Activated B cell treated with CpG ODN at 0.5 μM for 24 hours (primary cell): ENCODE measurements at places on chromosomes 7 and 10.
A peak's percentile ranks its signal among the peaks of the same experiment; 100 is the strongest.

- no peak overlapping the region for H3K27ac ChIP-seq
- H3K4me3 ChIP-seq = no peak overlapping the region
- H3K27me3 ChIP-seq = no peaks in the 10 kb centered on the region
- DNase-seq = no peak
- H3K4me1 ChIP-seq = peaks cover 2% of the 10 kb centered on the region
These were observed 183.1 kb downstream of the EXOC4 start for GRCh38 chr7:133436014-133436428.

- no peaks in the 10 kb centered on the region for H3K27me3 ChIP-seq
- no peaks in the 10 kb centered on the region for H3K36me3 ChIP-seq
- no peak for DNase-seq
- no peak overlapping the region for H3K4me3 ChIP-seq
These were observed 523.5 kb downstream of the PARD3 start for GRCh38 chr10:34291466-34292193.

DNA sequence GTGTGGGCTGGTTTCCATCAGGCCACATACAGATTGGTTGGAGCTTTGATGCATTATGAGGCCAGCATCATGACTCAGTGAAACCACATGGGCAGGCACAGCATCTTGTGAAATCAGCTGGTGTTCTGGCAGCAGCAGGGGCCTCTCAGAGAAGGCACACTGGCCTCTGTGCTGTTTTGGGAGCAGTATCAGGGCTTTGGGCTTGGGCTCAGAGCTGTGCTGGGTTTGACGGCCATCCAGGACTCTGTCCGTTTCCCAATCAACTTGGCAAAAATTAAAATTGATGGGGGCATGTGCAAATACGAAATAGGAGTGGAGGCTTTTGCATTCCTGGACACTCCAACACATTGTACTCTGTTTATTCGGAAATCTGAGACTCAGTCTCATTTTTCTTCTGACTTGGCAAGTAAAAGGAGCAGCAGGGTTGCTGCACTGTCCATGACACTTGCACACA, 190.9 kb downstream of the BMPER start:
- H3K27ac ChIP-seq = no peak overlapping the region
- H3K36me3 ChIP-seq = no peaks in the 10 kb centered on the region
- H3K4me1 ChIP-seq = no peaks in the 10 kb centered on the region
- no peak overlapping the region for H3K4me3 ChIP-seq

GRCh38 chr7:152341039-152341913, 94.5 kb downstream of the KMT2C start:
- no peaks in the 10 kb centered on the region for H3K27me3 ChIP-seq
- DNase-seq = no peak
- peaks cover 57% of the 10 kb centered on the region for H3K4me1 ChIP-seq
- peak overlapping the region; percentile 50 for H3K4me3 ChIP-seq
- H3K36me3 ChIP-seq = peaks cover 14% of the 10 kb centered on the region

- no peak overlapping the region for H3K4me3 ChIP-seq
- H3K27ac ChIP-seq = no peak overlapping the region
- DNase-seq = no peak
- H3K4me1 ChIP-seq = no peaks in the 10 kb centered on the region
These were observed 200.7 kb upstream of the ZMIZ1 start for GRCh38 chr10:78868048-78868447.

GRCh38 chr7:727104-727805, at the start of gene PRKAR1B:
Gene PRKAR1B, minus strand, starts transcription at chr7:727281. Its CDS starts 15,776 bp downstream, at chr7:711505.
- peak within 1 kb of the TSS; percentile 65 for H3K27ac ChIP-seq
- DNase-seq = peak; percentile 36
- H3K36me3 ChIP-seq = peaks cover 29% of the 10 kb centered on the region
- no peaks in the 10 kb centered on the region for H3K27me3 ChIP-seq
- H3K4me3 ChIP-seq = peak within 1 kb of the TSS; percentile 83

- no peaks in the 10 kb centered on the region for H3K27me3 ChIP-seq
- peaks cover 92% of the 10 kb centered on the region for H3K4me1 ChIP-seq
- H3K36me3 ChIP-seq = peaks cover 17% of the 10 kb centered on the region
- DNase-seq = no peak
- H3K4me3 ChIP-seq = peak overlapping the region; percentile 65
These were observed 115.3 kb downstream of the PIP4K2A start for GRCh38 chr10:22599048-22599561.

GRCh38 chr10:18476076-18476647, 175.2 kb downstream of the NSUN6 start:
- no peak overlapping the region for H3K4me3 ChIP-seq
- peaks cover 7% of the 10 kb centered on the region for H3K4me1 ChIP-seq
- no peak for DNase-seq
- no peaks in the 10 kb centered on the region for H3K36me3 ChIP-seq
- no peaks in the 10 kb centered on the region for H3K27me3 ChIP-seq

- H3K27ac ChIP-seq = no peak overlapping the region
- peaks cover 86% of the 10 kb centered on the region for H3K36me3 ChIP-seq
- no peak for DNase-seq
- no peaks in the 10 kb centered on the region for H3K4me1 ChIP-seq
- no peaks in the 10 kb centered on the region for H3K27me3 ChIP-seq
These were observed 45.1 kb downstream of the ZNF33B start for GRCh38 chr10:42593284-42593683.

DNA sequence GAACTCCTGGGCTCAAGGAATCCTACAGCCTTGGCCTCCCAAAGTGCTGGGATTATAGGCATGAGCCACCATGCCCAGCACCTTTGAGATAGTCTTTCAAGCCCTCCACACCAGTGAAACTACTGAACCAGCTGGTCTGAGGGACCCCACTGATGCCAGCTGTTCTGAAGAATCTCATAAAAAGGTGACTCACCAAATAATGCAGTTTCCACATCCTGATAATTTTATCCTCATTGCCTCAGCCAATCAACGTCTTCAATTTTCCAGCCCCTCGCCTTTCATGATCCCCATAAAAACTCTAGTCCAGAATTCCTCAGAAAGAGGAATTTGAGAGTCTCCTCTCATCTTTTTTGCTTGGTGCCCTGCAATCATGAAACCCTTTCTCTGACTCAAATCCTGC, 1691.6 kb upstream of the LRRTM3 start:
- H3K36me3 ChIP-seq = no peaks in the 10 kb centered on the region
- no peaks in the 10 kb centered on the region for H3K4me1 ChIP-seq
- no peak overlapping the region for H3K4me3 ChIP-seq
- H3K27ac ChIP-seq = no peak overlapping the region
- no peaks in the 10 kb centered on the region for H3K27me3 ChIP-seq

DNA sequence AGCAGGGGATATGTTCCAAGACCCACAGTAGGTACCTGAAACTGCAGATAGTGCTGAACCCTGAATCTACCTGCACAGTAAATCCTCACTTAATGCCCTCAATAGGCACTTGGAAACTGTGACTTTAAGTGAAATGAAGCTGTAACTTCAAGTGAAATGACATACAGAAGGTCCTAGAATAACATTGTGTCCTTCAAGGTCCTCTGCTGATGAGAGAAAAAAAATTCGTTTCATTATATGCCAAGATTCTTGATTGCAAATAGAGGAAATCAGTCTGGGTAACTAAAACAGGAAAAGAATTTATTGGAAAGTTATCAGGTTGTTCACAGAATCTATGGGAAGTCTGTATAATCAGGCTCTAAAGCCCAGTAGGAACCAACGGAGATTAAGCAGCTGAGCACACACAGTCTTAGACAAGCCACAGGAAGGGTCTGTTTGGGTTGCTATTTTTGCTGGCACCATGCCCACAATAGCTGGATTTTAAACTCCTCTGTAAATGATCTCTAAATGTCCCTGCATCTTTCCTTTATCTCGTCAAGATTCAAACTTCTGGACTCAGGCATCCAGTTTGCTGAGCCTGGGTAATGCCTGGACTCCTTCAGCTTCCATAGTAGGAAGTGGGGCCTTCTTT, 57.5 kb downstream of the EXOC4 start:
- DNase-seq = no peak
- no peaks in the 10 kb centered on the region for H3K4me1 ChIP-seq
- H3K36me3 ChIP-seq = peaks cover 56% of the 10 kb centered on the region
- no peak overlapping the region for H3K27ac ChIP-seq

- H3K27ac ChIP-seq = no peak overlapping the region
- no peaks in the 10 kb centered on the region for H3K4me1 ChIP-seq
- peaks cover 3% of the 10 kb centered on the region for H3K27me3 ChIP-seq
- H3K36me3 ChIP-seq = no peaks in the 10 kb centered on the region
- no peak for DNase-seq
These were observed 18.3 kb upstream of the PODXL start for GRCh38 chr7:131574741-131575140.

- H3K4me3 ChIP-seq = no peak overlapping the region
- no peak overlapping the region for H3K27ac ChIP-seq
- DNase-seq = no peak
- H3K27me3 ChIP-seq = peaks cover 21% of the 10 kb centered on the region
These were observed 85.4 kb upstream of the CHCHD3 start for GRCh38 chr7:133167300-133167699.

DNA sequence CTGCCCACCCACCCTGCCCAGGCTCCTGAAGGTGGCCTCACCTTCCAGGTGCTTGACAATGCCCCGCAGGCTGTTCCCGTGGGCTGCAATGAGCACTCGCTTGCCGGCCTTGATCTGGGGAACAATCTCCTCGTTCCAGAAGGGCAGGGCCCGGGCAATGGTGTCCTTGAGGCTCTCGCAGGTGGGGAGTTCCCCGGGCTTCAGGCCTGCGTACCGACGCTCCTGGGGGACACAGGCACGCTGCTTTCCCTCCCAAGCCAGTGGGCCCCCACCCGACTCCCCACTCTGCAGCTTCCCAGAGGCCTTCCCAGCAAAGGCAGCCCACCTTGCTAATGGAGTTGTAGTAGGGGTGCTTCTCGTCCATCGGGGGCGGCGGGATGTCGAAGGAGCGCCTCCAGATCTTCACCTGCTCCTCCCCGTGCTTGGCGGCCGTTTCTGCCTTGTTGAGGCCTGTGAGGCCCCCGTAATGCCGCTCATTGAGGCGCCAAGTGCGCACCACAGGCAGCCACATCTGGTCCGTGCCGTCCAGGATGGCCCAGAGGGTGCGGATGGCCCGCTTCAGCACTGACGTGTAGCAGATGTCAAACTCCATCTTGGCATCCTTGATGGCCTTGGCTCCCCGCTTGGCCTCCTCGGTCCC, 456 bp downstream of the PGAM2 start:
- DNase-seq = peak; percentile 16
- peak overlapping the region; percentile 28 for H3K4me3 ChIP-seq
- no peaks in the 10 kb centered on the region for H3K27me3 ChIP-seq
- peak overlapping the region; percentile 72 for H3K27ac ChIP-seq
- peaks cover 66% of the 10 kb centered on the region for H3K4me1 ChIP-seq

GRCh38 chr10:30207485-30208052, 141.5 kb downstream of the MTPAP start:
- no peak overlapping the region for H3K4me3 ChIP-seq
- H3K4me1 ChIP-seq = no peaks in the 10 kb centered on the region
- no peak for DNase-seq
- H3K27me3 ChIP-seq = no peaks in the 10 kb centered on the region

DNA sequence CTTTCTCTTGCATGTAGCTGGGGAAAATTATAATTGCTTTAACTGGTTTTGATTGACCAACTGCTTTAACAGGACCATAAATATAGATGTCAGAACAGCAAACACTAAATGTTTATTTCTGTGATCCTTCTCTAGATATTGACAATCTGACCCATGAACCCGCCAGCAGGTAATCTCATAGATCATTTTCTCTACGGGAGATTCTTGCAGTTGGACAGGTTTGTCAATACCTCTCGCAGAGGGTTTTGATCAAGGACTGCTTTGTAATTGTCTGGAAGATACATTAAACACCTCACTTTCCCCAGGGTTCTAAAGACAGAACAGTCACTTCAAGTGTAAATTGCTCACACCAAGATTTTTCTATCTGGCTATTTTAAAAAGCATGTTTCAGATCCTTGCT, 235.8 kb upstream of the RHOBTB1 start:
- no peak overlapping the region for H3K4me3 ChIP-seq
- H3K27ac ChIP-seq = no peak overlapping the region
- peaks cover 9% of the 10 kb centered on the region for H3K27me3 ChIP-seq
- H3K4me1 ChIP-seq = no peaks in the 10 kb centered on the region
- DNase-seq = no peak
- H3K36me3 ChIP-seq = no peaks in the 10 kb centered on the region

DNA sequence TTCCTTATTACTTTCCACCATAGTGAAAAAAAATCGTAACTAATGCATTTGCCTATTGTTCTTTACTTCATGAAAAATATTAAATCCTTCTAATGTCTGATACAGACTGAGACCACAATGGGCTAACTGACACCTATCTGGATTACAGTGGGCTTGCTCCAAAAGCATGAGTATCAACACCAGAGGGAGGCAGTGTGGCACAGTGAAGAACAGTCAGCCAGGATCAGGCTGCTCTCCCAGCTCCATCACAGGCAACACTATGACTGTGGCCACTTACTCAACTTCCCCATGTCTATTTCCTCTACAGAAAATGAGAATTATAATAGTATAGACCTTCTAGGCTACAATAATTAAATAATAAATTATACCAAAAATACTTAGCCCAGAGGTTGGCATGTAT, 97.2 kb downstream of the SLC25A13 start:
- H3K4me1 ChIP-seq = no peaks in the 10 kb centered on the region
- H3K27me3 ChIP-seq = no peaks in the 10 kb centered on the region
- peaks cover 18% of the 10 kb centered on the region for H3K36me3 ChIP-seq
- no peak overlapping the region for H3K4me3 ChIP-seq

DNA sequence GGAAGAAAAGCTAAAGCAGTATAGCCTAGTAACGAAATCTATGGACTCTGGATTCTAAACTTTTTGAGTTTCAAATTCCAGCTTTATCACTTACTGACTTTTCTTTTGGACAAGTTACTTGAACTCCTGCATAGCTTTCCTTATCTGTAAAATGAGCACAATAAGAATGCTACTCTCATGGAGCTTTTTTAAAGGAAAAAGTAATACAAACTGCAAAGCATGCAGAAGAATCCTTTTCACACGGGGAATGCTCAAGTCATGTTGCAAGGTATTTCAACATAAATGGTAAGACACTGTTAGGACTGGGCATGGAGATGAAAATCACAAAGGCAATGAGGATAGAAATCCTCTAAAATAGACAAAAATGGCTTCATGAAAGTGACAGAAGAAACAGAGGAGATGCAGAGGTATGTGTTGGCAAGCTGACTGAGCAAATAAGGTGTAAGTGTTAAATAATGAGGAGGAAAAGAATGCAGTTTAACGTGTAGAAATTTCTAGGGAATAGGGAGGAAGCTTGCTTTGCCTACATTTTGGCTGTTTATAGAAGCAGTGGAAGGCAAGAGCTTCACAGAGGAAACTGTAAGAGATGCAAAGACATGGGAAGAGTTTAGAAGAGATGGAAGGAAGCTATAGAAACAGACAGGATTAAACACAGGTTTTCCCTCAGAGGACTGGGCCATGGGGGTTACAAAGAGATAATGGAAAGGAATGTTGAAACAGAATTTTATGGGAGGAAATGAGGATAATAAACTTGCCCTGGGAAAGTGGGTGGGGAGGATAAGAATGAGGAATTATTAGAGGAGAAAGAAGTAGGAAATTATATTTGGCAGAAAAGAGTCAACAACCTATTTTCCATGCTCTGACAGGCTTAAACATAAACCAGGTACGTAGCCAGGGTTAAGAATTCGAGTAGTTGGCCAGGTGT, 28.8 kb upstream of the SNX13 start:
- H3K4me1 ChIP-seq = no peaks in the 10 kb centered on the region
- H3K27me3 ChIP-seq = peaks cover 10% of the 10 kb centered on the region
- H3K36me3 ChIP-seq = no peaks in the 10 kb centered on the region
- DNase-seq = no peak
- no peak overlapping the region for H3K4me3 ChIP-seq
- H3K27ac ChIP-seq = no peak overlapping the region
